NCI-H1048 (cell line): ENCODE measurements at places on chromosomes 2 and 18.

DNA sequence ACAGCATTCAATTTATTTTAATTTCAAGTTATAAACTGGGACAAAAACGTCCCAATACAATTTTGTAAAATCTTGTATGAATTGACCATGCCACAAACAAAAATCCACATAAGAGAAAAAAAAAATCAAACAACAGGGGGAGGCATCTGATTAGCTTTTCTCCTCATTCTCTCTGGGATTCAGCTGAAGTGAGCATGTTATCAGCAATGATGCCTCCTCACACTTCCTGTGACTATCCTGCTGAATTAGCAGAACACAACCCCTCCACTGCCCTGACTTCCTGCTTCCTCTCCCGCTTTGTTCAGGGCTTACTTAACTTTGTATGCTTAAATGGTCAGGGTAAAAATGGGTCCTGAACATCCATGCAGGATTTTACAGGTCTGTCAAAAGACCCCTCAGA is 132.2 kb upstream of the ITGB6 start:
- no peak for DNase-seq

DNA sequence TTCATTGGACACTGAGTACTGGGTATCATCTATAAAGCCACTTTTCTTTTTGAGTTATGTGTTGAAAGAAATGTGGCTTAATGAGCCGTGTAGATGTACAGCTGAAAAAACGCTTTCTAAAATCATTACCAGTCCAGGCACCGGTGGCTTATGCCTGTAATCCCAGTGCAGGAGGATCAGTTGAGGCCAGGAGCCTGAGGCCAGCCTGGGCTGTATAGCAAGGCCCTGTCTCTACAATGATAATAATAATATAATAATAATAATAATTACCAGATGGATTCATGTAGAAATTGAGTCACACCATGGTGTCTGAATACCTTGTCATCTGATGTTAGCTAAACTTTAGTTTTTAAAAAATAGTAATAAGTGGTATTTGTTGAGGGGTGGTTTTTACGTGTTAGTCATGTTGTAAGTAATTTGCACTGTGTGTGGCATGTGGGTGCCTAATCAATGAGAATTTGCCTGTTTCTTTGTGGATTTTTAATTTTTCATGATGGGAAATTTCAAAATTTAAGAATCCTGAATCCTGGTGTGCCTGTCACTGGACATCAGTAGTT is 30.1 kb downstream of the NCK2 start:
- DNase-seq, result no peak

GRCh38 chr18:688323-688722 is 24.1 kb downstream of the ENOSF1 start:
- no peak for DNase-seq

DNA sequence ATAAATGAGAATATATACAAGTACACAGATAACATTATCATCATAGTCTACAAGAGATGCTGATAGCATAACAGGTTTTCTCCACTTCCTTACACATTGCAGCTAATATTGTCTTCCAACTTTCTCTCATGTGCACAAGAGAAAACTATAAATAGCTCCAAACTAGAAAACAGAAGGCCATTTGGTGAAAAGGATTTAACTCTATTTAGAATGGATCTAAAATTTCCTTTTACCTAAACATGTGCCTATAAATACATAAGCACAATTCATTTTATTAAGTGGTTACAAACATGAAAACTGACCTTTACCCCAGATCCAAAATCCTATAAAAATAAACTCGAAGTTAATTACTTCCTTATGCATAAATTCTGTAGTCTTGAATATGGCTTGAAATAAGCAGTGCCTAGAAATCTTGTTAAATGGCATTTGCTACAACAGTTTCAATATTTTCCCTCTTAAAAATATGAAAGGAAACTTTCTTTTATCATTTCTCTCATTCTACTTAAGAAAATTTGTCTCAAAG is 41.6 kb downstream of the SLC25A12 start:
- no peak for DNase-seq

- no peak for DNase-seq
These were observed 179.7 kb upstream of the ACVR2A start for GRCh38 chr2:147665105-147665504.

DNA sequence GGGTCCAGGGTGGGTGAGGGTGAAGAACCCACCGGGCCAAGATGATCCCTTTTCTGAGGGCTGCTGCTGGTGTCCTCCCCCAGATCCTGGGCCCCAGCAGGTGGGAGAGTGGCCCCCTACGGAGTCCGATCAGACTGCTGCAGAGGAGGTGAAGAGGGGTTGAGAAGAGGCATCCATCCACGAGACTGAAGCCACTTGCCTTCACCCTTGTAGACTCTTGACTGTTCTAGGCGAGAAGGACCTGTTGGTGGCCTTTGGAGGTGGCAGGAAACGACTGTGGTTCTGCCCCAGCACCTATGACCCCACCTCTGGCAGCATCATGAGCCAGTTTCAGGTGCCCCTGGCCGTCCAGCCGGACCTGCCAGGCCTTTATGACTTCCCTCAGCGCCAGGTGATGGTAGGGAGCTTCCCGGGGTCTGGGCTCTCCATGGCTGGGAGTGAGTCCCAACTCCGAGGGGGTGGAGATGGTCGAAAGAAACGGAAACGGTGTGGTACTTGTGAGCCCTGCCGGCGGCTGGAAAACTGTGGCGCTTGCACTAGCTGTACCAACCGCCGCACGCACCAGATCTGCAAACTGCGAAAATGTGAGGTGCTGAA is 1.5 kb downstream of the TET3 start:
- no peak for DNase-seq

DNA sequence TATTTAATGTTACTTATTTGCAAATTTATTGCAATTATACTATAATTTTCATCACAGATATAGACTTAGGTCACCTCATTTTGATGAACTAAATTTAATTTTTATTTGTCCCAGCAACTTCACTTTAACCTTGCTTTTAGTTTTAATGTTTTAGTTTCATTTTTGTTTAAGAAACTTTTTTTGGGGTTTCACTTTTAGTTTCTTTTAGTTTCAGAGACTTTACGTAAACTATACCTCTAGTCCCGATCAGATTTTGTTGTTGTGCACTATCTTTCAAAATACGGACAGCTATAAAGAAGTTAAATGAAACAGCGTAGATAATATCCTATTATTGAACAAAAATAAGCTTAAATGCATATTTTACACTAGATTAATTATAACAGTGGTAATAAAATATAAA is 460.5 kb downstream of the ERBB4 start:
- no peak for DNase-seq

DNA sequence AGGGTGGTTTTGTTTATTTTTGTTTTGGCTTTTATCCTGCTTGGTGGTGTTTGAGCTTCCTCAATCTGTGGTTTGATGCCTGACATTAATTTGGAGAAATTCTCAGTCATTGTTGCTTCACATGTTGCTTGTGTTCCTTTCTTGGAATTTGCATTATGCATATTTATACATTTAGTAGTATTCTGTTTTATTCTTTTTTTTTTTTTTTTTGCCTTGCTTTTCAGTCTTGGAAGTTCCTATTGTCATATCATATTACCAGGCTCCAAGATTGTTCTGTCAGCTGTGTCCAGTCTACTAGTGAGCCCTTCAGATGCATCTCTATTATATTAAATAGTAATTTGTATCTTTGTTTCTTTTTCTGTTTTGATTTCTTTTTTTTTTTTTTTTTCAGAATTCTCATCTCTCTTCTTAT is 77.0 kb downstream of the EPC2 start:
- no peak for DNase-seq

GRCh38 chr2:196389670-196390069 is 218.3 kb upstream of the STK17B start:
- no peak for DNase-seq

DNA sequence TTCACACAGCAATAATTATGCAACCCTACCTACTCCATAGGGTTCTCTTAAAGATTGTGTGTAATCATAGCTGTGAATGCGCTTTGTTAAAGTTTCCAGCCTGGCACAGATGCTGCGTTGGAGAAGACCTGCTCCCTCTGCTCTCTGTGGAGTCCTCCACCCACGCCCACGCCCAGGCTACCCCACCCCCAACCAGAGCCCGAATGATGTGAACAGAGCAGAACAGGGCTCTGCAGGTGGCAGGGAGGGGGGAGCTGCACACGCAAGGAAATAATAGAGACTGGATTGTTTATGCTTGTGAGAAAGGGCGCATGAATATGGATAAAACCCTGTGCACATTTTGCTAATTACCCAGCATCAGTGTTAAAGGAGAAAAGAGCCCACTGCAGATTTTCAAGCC is 447.5 kb downstream of the BCL11A start:
- no peak for DNase-seq

DNA sequence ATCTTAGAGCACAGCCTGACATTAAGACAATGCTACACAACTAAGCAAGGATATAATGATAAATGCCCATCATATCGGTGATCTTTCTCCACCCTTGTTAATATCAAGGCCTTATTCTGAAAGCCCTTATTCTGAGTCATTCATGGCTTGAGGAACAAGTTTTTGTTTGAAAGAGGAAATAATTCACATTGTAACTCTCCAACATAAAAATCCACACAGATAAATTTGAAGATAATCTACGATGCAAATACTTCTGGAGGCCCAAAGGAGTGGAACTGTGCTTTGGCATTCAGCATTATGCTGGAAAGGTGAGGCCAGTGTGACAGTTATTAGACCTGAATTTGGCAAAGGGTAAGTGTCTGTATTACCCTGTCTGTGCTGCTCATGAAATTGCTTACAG is 227.4 kb downstream of the MYO3B start:
- DNase-seq, result no peak

DNA sequence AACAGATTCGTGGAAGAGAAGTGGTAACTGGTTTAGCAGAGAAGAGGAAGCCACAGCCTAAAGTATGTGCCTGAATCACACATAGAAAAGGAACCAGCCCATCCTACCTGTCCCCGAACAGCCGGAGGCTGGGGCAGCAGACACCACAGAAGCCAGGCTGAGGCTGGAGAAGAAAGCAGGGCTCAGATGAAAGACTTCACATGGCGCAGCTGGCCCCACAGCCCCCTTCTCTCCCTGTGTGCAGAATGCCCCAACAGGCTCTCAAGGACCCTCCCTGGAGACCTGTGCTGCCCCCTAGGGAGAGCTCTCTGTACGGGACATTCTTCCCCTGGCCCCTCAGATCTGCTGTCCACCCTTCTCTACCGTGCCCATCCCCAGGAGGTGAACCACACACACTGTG is 83.5 kb upstream of the RAB12 start:
- no peak for DNase-seq

- no peak for DNase-seq
These were observed 412.2 kb downstream of the SPAG16 start for GRCh38 chr2:213696442-213696841.

DNA sequence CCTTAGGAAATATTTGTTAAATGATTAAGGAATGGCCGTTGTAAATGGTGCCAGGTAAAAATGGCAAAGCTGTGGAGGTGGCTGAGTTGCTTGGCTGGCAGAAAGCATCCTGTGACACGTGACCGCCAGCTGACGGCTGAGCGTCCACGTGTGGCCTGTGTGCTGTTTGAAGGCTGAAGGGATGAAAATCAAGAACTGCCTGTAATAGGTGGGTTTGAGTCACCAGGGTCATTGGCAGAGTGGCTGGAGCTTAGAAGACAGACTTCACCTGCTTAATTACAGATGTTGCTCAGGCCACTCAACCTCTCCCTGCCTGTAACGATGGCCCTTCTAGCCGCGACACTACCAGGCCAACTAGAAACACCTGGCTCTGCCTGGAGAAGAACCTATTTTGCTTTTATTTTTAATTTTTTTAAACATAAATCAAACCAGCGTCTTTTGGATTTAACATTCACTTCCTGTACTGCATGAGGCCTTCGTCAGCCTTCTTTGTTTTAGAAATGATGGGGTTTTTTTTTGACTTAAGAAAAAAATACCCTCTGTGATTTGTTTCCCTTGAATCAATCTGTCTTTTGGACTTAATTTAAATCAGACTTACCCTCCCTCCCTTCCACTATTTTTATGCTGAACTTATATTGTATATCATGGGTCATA is 206.5 kb downstream of the PRKCE start:
- DNase-seq, result no peak

GRCh38 chr18:42392416-42392815 is 437.4 kb downstream of the PIK3C3 start:
- no peak for DNase-seq

- no peak for DNase-seq
These were observed 33.3 kb downstream of the DOCK10 start for GRCh38 chr2:225008935-225009334.

- no peak for DNase-seq
These were observed 106.2 kb downstream of the CNTNAP5 start for GRCh38 chr2:124131276-124131675.

DNA sequence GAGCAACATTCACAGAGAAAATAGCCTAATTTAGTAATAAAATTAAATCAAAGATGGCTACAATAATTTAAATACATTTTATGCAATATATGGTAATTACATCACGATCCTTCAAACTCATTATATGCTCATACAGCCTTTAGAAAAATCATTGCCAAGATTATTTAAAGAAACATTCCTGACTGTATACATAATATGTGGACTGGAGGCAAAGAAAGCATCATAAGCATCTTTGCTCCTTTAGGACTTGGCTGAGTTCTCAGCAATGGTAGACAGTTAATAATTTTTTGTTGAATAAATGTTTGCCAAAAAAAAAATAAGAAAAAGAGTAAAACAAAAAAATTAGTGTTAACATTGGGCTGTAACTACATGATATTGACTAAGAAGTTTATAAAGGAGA is 26.9 kb downstream of the NCKAP5 start:
- no peak for DNase-seq

- no peak for DNase-seq
These were observed 466.2 kb downstream of the TSN start for GRCh38 chr2:122221665-122222064.

DNA sequence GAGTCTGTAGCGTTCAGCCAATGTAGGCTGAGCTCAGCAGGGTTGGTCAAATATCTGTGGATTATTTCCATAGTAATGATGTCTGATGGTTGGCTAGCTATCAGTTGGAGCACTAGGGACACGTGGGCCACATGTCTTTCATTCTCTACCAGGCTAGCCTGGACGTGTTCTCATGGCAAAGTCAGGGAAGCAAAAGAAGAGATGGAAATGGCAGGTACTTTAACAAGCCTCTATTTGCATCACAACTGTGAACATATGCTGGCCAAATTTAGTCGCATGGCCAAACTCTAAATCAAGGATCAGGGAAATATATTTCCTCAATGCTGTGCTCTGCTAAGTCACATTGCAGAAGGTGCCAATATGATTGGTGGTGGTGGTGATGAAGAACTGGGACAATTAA is 371.6 kb upstream of the CHST9 start:
- DNase-seq, result no peak

- DNase-seq, result no peak
These were observed 13.7 kb upstream of the INO80C start for GRCh38 chr18:35511428-35511827.

GRCh38 chr2:173326806-173327205 is 27.9 kb upstream of the CDCA7 start:
- DNase-seq, result no peak

DNA sequence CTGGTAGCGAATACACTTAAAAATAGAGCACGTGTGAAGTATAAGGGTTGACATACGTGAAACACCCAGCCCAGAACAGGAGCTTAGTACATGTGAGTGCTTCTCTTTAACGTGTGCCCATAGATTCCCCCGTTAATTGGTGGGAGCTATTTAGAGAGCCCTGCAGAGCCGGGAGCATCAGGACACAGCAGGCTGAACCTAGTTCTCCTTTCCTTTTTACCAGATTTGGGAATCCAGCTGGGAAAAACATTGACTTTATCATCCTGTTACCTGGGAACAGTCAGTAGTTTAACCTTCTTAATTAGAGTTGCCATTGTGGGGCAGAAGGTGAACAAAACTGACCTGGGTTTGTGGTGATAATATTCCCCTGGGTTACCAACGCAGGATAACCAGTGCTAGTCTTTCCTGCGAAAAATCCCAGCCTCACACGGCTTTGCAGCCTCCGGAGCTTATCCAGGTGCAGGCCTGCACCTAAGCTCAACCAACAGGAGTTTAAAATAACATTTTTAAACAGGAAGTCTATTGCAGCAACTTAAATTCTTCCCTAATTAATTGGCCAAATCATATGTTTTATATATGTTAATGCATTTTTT is 78.1 kb upstream of the SPTBN1 start:
- DNase-seq, result no peak
